ENCODE measurements at places on chromosomes 2 and 18. TPM values are rescaled to one million over a fixed set of nuclear protein-coding genes. Genes with fewer than 3 reads are reported as not detected.

DNA sequence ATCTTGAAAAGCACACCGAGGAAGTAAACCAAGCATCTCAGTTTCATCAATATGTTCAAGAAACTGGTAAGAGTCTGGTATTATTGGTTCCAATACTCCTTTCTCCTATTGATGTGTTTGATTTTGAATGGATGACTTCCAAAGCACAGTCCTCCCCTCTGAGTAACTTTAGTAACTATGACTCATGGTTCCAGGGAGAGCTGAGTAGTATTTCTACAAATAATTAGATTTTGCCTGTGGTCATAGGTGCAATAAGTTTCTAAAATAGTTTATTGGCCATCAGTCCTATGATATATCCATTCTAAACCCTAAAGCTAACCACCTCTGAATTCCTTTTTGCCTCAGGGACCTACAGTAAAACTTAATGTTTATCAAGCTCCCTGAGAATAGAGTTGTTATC, 352.4 kb downstream of the XIRP2 start:
- no peak for DNase-seq

GRCh38 chr18:74745633-74746403, 148.1 kb downstream of the ZNF407 start:
- DNase-seq: peak; percentile 72

DNA sequence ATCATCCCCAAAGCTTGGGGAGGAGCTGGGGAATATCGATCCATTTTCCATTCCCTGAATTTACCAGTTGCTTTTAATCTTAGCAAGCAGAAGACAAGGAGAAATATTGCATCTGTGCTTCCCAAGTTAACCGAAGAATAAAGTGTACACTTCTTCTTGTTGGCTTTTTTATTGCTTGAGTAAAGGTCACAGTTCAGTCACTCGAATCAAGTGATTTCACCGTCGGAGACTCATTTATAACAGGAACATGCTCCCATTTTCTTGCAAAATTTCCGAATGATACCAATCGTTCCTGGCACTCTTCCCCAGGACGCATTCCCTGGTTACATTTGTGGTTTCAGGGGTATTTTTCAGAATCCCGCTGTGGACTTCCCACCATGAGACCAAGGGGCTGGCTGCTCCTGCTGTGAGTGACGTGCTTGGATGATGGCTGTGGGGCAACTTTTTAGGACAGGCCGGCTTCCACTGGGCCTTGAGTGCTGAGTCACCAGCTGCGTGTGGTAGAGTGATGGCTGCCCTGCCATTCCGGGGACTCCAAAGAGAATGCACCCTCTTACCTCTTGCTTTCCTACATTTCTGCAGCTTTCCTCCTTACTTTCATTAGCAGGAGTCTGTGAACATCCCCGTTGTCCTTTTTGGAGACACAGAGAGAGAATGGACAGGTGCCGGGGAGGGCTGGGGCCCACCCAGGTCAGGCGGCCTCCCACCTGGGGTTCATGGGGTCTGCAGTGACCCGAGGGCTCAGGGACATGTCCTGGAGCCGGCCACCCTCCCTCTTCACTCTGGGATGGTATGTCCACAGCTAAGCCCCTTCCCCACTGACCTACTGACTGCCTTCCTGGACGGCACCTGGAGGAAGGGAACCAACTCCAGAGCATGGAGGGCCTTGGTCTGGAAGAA, 60.7 kb upstream of the HDAC4 start:
- DNase-seq: peak; percentile 11

DNA sequence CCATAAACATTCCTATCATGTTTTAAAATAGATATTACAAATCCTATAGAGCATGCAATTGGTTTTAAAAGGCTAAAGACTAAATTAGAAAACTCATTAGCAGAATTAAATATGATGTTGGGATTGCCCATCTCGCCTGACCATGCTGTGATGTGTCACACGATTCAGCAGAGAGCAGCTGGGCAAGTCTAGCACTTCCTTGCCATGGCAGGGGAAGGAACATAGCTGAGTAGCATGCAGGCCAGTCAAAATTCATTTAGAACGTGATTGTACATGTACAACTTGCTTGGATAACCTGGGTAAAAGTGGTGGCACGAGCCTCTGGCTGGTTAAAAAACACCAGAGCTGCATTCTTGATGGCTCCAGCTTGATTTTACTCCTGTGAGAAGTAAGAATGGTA, 81.3 kb downstream of the SCN3A start:
- DNase-seq: no peak

DNA sequence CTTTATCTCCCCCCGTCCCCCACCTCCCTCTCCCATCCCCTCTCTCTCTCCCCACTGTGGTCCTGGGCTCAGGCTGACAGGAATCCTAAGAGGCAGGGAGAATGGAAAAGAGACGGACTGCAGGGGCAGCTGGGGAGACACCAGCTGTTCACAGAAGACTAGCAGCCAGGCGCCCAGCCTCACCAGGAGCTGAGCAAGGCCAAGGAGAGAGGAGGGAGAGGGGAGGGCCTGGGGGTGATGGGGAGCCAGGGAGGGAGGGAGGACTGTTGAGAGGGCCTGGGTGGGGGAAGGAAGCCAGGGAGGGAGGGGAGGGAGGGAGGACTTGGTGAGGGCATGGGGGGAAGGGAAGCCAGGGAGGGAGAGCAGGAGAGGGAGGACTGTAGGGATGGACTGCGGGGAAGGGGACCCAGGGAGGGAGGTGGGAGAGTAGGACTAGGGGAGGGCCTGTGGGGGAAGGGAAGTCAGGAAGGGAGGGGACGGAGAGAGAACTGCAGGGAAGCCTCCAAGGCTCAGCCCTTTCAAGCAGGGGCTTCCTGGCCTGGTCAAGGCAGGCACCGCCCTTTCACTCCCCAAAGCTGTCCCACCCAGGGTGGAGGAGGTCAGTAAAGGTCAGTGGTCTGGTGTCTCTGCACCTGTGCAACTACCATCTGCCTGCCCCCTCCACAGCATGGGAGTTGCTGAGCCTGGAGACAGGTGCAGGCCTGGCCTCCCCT, 517.7 kb upstream of the MYT1L start:
- no peak for DNase-seq

DNA sequence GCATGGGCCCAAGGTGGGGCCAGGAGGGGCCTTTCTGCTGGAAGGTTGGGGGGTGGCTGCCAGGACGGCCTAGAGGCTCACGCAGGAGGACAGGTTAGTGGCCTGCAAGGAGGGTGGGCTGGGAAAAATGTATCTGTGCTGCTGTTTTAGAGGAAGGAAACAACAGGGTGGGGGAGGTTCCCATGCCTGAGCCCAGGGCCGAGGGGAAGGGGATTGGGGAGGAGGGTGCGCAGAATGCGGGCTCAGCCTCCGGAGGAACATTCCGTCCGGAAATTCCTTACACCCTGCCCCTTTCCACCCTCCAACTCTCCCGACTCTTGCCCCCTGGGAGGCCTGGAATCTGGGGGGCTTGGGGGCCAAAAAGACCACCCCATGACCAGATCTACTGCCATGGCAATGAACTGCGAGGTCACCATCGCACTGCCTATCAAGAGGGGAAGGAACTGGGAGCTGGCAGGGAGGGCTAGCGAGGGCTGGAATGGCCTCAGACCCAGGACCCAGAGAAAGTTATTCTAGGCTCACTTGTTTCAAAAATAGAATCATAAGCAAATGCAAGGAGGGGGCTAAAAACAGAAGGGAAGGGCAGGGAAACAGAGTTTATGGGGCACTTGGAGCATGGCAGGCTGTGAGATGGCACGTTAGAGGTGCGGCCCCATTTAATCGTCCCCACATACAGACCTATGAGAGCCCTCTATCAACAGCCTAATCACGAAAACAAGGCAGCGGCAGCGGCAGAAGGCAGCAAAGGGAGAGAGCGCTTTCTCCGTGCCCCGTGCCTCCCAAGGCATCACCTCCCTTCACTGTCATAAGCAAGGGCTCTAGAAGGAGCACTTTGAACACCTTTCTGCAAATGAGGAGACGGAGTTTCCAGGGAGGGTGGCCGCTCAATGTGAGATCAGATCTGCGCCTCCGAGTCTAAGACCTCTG, 90.4 kb downstream of the TNS1 start:
- no peak for DNase-seq

DNA sequence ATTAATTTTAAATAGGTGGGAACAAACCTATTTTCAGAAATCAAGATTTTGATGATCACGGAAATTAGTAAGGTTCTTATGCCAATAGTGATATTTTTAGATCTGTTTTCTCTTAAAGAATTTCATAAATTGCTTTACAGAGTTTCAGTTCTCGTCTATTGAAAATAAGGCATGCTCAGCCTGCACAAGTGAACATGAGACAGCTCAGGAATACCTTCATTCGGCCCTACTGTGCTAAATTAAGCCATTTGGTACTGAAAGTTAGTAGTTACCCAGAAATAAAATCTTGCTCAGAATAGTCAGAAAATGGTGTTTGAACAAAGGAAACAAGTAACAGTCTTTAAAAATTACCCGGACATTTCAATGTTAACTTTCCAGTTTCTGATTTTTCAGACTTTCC, 60.4 kb downstream of the DLGAP1 start:
- no peak for DNase-seq

GRCh38 chr18:62201870-62202269, 14.8 kb downstream of the RELCH start:
- DNase-seq: no peak

DNA sequence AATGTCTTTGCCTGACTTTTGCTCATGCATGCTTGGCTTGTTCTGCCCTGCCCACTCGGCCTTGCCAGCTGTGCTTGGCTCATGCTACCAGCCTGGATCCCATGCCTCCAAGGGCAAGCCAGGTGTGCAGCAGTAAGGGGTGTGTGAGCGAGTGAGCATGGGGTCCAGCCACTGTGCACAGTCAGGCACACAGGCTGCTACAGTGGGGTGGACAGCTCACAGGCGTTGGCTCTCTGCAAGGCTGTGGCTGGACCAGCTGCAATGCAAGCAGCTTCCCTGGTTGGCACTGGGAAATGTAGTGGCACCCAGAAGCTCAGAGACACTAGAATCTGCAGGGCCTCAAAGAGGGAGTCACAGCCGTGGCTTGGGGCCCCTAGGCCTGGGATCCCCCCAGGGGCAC, 529.7 kb downstream of the DSC3 start:
- DNase-seq: no peak

- DNase-seq: no peak
Measured at GRCh38 chr2:181025004-181025403, 44.6 kb downstream of the UBE2E3 start.

DNA sequence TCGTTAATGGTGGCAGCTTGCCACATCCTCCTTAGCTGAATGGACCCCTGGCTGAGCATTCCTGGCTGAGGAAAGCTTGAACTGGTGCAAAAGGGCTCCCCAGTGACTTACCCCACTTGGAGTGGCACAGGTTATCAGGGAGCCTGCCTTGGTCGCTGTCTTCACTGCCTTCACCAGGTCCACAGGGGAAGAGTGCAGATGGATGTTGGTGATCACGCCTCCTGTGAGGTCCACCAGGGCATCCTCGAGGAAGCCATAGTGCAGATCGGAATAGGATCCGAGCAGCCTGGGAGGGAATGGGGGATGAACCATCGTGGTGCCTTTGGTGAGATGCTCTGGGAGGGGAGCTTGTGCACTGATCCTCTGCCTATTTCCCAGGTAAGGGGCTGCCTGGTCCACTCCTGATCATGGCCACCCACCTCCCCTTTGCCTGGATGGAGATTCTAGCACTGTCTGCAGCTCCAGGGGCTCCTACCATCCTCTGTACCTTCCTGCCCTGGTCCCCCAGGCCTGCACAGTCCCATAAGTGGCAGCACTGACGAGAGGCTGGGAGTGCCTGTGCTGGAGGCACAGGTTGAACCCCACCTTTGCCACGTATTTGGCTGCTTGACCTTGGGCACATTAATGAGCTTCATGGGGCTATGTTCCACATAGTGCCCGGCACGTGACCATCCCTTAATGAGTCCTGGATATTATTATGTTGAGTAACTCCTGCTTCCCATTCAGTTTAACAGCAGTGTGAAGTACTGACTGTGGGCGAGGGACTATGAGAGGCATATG, 43.0 kb downstream of the CAPN13 start:
- no peak for DNase-seq

DNA sequence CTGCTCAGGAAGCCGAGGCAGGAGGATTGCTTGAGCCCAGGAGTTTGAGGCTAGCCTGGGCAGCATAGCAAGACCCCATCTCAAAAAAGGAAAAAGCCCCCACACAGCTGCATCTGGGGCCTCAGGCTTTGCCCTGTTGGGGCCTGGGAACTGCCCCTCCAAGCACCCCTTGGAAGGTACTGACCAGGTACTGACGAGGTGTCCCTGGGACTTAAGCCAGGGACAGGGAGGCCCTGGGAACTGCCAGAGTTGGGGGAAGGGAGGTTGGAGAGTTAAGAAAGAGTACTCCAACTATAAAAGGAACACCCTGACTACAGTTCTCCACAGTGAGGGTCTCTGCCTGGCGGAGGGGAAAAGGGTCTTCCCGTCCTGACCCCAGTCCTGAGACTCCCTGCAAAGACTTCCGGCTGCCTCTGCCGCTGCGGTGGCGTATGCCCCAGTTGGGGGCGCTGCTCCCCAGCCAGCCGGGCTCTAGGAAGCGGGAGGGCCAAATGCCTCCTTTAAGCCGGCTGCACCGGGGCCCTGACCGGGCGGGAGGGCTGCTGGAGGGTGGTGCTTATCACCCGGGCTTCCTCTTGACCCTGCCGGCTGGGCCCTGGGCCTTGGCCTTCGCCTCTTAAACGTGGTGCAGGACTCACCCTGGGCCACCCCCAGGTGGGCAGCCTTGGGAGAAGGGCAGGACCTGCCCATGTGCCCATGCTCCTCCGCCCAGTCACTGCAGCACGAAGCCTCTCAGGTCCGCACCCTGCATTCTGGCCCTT, 12.8 kb downstream of the SLC30A3 start:
- peak; percentile 22 for DNase-seq

- peak; percentile 3 for DNase-seq
Measured at GRCh38 chr2:53755121-53755520, 12.5 kb upstream of the CHAC2 start.

- peak; percentile 58 for DNase-seq
Measured at GRCh38 chr2:177165061-177165583, 47.5 kb upstream of the HNRNPA3 start.

The PLA2R1 gene
- 6.9 TPM for total RNA-seq

The CHAC2 gene
- 19.9 TPM for total RNA-seq

The THSD7B gene
- total RNA-seq: 2.1 TPM

The NOSTRIN gene
- total RNA-seq: not detected

The LYPD6 gene
- 16.1 TPM for total RNA-seq

The STON1 gene
- 7.0 TPM for total RNA-seq

The AGPS gene
- 41.2 TPM for total RNA-seq

The HOXD11 gene
- total RNA-seq: not detected

Measured in RPMI7951 (cell line).